ENCODE measurements at places on chromosomes 6 and 20. TPM values are rescaled to one million over a fixed set of nuclear protein-coding genes. Genes with fewer than 3 reads are reported as not detected.

DNA sequence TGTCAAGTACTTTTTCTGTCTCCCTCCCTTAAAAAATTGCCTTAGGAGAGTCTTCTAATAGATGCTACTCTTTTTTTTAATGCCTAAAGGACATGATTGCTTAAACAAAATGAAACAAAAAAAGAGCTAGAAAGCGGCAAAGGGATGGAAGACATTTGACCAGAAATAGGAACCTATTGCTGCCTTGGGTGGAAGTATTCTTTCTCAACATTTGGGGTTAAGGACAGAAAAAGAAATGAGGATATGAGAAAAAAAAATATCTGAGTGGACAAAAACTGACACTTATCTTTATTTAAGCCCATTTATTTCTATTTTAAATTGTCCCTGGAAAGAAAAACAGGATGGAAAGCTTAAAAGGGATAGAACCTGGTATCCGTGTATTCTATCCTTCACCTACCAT, 664.9 kb upstream of the CITED2 start:
- no peak overlapping the region for H3K4me3 ChIP-seq
- no peak for DNase-seq
- no peak overlapping the region for H3K27ac ChIP-seq
- no peaks in the 10 kb centered on the region for H3K36me3 ChIP-seq

DNA sequence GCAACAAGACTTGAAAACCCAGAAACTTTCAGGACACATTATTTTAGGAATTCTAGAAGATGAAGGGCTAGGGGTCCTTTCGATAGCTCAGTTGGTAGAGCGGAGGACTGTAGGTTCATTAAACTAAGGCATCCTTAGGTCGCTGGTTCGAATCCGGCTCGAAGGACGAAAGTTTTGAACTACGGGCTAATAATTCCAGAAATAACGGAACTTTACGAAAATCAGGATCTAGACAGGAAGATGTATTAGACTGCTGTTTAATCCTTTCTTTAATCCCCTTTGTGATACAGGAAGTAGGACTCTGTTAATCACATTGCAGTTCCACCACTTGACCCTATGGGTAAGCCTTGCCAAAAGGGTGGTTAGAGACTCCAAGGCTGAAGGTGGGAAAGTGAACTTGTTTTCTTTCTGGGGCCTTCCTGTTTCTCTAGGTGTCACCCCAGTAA, 21.2 kb upstream of the ABT1 start:
- H3K27ac ChIP-seq = no peak overlapping the region
- no peaks in the 10 kb centered on the region for H3K27me3 ChIP-seq
- peaks cover 4% of the 10 kb centered on the region for H3K4me1 ChIP-seq
- H3K4me3 ChIP-seq = no peak overlapping the region
- no peaks in the 10 kb centered on the region for H3K36me3 ChIP-seq

DNA sequence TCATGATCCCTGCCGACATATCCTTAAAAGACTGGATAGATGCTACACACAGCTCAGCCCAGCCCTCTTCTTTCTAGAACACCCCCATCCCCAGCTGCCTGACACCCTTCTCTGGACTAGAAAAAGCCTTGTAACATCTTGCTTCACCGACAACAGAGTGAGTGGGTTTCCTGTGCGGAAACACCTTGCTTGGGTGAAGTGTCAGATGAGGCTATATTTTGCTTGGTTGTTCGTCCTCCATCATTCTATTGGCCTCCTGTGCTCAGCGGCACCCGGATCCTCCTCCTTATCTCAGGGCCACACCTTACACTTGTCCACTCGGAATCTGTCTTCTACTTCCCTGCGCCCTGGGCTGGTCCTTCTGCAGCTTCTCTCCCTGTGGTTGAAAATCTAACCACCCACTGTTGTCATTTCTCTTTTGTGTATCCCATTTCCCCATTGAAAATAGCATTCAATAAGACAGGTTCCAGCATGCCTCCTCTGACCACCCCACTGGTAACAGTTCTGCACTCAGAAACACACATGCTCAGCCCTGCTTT, 101.3 kb upstream of the MLN start:
- H3K27ac ChIP-seq = no peak overlapping the region
- H3K4me3 ChIP-seq = no peak overlapping the region
- H3K4me1 ChIP-seq = no peaks in the 10 kb centered on the region
- H3K27me3 ChIP-seq = no peaks in the 10 kb centered on the region
- H3K36me3 ChIP-seq = no peaks in the 10 kb centered on the region

DNA sequence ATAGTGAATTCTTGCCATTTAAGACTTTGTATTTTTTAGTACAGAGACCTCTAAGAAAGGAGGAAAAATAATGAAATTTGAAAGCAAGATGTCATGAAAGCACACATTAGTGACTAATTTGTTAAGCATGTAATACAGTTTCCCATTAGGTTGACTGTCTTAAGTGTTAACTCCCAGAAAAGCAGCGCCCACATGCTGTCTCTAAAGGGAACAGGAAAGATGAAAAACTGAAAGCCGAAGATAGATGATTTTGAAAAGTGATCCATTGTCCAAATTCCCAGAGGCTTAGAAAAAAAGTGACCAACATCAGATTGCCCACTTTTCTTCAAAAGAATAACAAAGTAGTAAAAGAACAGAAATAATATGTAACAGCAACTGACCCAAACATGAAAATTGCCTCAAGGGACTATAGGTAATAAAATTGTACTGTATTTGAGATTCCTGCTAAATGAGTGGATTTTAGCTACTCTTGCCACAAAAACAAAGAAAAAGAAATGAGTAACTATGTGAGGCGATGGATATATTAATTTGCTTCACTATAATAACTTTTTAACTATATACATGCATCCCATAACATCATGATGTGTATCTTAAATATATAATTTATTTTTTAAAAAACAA, 83.2 kb upstream of the OGFRL1 start:
- H3K4me3 ChIP-seq = no peak overlapping the region
- H3K36me3 ChIP-seq = no peaks in the 10 kb centered on the region
- H3K27me3 ChIP-seq = no peaks in the 10 kb centered on the region

GRCh38 chr20:32130352-32130751, 20.8 kb downstream of the TM9SF4 start:
- H3K27me3 ChIP-seq = no peaks in the 10 kb centered on the region
- peaks cover 18% of the 10 kb centered on the region for H3K36me3 ChIP-seq
- no peak overlapping the region for H3K27ac ChIP-seq
- no peak overlapping the region for H3K4me3 ChIP-seq
- no peak for DNase-seq
- H3K4me1 ChIP-seq = no peaks in the 10 kb centered on the region

GRCh38 chr20:49320460-49320859, 42.6 kb upstream of the ZNFX1 start:
- no peak overlapping the region for H3K27ac ChIP-seq
- H3K4me1 ChIP-seq = peaks cover 26% of the 10 kb centered on the region
- H3K27me3 ChIP-seq = no peaks in the 10 kb centered on the region
- H3K4me3 ChIP-seq = no peak overlapping the region
- no peak for DNase-seq

- no peaks in the 10 kb centered on the region for H3K27me3 ChIP-seq
- no peak for DNase-seq
- H3K27ac ChIP-seq = no peak overlapping the region
- H3K4me3 ChIP-seq = no peak overlapping the region
These were observed 137.2 kb downstream of the NCOA3 start for GRCh38 chr20:47638851-47639250.

- H3K27ac ChIP-seq = peak overlapping the region; percentile 98
- DNase-seq = no peak
- H3K27me3 ChIP-seq = no peaks in the 10 kb centered on the region
- peaks cover 17% of the 10 kb centered on the region for H3K36me3 ChIP-seq
These were observed 604 bp upstream of the RAB5IF start for GRCh38 chr20:36604952-36605398.

DNA sequence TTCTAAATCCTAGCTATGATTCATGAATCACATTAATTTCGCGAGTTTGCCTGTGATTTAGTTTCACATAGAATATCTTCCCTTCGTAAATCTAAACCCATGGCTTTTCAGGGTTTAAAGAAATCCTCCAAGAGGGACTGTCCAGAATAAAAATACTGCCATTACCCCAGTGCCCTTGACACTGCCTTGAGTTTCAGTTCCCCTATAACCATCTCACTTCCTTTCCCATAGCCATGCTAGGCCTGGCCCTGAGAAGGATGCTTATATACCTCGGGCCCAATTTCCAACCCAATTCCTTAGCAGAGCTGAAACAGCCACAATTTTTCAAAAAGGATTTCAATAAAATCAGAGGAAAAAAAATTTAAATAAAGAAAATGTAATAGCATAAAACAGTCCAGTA, 697.3 kb downstream of the FRK start:
- H3K4me3 ChIP-seq = no peak overlapping the region
- no peaks in the 10 kb centered on the region for H3K4me1 ChIP-seq
- no peaks in the 10 kb centered on the region for H3K36me3 ChIP-seq
- no peak for DNase-seq
- H3K27me3 ChIP-seq = no peaks in the 10 kb centered on the region

DNA sequence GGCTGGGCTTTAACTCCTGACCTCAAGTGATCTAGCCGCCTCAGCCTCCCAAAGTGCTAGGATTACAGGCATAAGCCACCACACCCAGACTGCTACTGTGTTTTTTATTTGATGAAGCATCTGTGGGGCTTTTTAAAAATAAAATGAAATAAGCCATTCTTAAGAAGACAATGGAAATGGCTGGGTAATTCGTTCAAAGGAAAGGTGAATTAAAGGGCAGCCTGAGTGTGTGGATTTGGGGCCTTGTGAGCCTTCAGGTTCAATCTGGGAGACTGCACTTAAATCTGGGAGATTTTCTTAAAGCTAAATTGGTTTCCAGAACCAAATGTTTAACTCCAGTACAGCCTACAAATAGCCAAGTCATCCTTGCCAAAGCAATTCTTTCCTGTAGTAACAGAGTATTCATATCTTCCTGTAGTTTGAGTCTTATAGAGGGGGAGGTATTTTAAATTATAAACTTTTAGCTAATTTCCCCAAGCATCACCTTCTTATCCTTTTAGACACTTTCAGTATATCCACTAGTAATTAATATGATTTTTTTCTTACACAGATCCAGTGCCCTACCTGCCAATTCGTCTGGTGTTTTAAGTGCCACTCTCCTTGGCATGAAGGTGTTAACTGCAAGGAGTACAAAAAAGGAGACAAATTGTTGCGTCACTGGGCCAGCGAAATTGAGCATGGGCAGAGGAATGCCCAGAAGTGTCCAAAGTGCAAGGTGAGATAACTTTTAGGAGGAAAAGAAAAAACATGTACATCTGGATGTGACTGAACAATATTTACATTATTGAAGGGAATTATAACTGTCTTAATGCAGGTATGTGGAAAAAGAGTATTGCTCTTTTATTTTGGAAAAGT, 95.4 kb downstream of the RNF217 start:
- H3K27ac ChIP-seq = no peak overlapping the region
- no peaks in the 10 kb centered on the region for H3K4me1 ChIP-seq
- H3K27me3 ChIP-seq = no peaks in the 10 kb centered on the region
- H3K36me3 ChIP-seq = no peaks in the 10 kb centered on the region
- no peak overlapping the region for H3K4me3 ChIP-seq
- no peak for DNase-seq

DNA sequence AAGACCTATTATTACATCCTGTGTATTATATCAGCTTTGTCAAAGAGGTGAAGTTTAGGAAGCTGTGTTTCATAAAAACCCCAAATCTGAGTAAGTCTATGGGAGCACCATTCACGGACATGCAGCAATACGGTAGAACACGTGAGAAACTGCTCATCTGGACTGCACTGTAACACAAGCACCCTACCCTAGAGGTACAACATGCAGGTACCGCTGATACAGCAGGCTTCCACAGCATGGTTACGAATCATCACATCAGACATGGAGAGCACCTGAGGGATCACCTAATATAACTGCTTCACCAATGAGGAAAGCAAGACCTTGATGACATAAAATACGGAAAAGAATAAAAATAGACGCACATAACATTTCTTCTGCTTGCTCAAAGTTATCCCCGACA, 96.7 kb downstream of the GMDS start:
- no peaks in the 10 kb centered on the region for H3K4me1 ChIP-seq
- H3K27ac ChIP-seq = no peak overlapping the region
- no peaks in the 10 kb centered on the region for H3K27me3 ChIP-seq
- H3K36me3 ChIP-seq = no peaks in the 10 kb centered on the region
- no peak for DNase-seq

DNA sequence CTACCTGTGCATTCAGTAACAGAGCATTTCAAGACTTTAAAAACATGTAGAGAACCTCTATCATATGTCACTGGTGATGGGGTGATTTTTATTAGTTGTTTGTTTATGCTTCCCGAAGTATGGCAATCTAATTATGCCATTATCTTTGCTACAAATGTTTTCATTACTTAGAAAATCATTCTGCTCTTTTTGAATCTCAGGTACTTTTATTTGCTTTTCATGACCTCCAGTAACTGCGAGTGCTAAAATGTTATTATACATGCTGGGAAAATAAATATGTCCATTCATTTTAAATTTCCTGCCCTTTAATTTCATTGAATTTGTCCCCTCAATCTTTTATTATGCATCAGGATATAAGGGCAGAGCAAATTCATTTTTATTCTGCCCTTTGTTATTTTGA, 515.7 kb downstream of the NKAIN2 start:
- H3K27me3 ChIP-seq = no peaks in the 10 kb centered on the region
- H3K4me3 ChIP-seq = no peak overlapping the region
- no peak for DNase-seq
- H3K27ac ChIP-seq = no peak overlapping the region

DNA sequence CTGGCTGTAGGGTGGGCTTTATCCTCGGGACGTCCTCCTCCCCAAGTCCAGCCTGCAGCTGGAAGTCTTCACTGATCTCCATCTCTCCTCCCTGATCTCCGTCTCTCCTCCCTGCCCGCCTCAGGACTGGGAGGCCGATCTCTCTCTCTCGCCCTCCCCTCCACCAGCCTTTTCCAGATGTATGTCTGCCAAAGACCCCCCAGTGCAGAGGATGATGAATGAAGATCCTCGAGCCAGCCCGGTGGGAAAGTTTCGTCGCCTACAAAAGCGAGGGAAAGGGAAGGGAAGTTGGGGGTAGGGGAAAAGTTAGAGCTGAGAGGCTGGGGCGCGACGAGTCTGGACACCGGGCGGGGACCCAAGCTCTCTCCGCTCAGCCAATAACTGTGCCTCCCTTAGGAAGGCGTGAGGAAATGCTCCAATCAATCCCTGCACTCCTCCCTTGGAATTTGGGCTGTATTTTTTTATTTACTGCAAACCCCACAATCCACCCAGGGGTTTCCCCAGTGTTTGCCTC, 595 bp upstream of the SRF start:
- peak; percentile 78 for DNase-seq
- H3K27me3 ChIP-seq = no peaks in the 10 kb centered on the region
- H3K36me3 ChIP-seq = peaks cover 4% of the 10 kb centered on the region
- H3K27ac ChIP-seq = peak overlapping the region; percentile 95
- H3K4me3 ChIP-seq = peak overlapping the region; percentile 79

GRCh38 chr20:15196547-15197255, 859.3 kb upstream of the FLRT3 start:
- no peaks in the 10 kb centered on the region for H3K36me3 ChIP-seq
- no peaks in the 10 kb centered on the region for H3K4me1 ChIP-seq
- no peak overlapping the region for H3K4me3 ChIP-seq
- no peak for DNase-seq

KHDC1L gene
- not detected for total RNA-seq

AKAP12 gene
- 42.8 TPM for total RNA-seq

MATN4 gene
- total RNA-seq = 0.44 TPM

FAM135A gene
- total RNA-seq = 57.9 TPM

TBC1D7 gene
- total RNA-seq = 32.5 TPM

RNF217 gene
- 14.6 TPM for total RNA-seq

PLCB4 gene
- total RNA-seq = 9.3 TPM

SENP6 gene
- 78.0 TPM for total RNA-seq
